ENCODE measurements at places on chromosomes 11 and 22.

DNA sequence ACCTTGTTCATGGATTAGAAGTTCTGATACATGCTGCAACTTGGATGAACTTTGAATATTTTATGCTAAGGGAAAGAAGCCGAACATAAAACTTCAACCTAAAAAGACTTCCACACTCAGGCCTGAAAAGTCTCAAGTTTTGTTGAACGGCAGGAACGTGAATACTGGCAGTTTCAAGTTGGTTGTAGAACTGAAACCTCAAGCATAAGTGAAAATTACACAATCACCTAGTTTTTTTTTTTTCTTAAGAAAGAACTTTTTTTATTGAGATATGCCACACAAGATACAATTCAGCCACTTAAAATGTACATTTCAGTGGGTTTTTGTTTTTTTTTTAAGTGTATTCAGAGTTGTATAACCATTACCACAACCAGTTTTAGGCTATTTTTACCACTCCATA is 50.8 kb upstream of the ADORA2A start:
- DNase-seq = peak; percentile 53

- DNase-seq = no peak
Measured at GRCh38 chr11:2551131-2551530, 106.3 kb downstream of the KCNQ1 start.

DNA sequence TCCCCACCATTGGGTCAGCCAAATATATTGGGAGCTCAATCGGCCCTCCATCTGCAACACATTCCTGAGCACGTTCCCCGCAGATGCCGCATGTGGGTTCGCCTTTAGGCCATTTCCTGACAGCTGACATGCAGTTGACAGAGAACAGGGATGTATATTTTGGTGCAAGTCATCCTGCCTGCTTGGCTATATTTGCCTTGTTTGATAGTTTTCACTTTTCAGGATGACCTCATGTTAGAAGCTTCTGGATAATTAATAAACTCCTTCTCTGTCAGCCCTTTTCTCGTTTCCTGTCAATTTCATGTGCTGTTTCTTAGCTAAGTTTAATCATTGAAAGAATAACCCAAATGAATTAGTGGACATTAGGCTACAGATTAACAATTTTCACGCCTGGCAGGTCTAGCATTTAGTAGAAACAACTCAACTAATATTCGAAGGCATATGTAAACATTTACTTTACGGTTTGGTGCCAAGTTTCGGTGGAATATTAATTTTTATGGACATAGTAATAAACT is 105.8 kb upstream of the SLC5A12 start:
- no peak for DNase-seq

DNA sequence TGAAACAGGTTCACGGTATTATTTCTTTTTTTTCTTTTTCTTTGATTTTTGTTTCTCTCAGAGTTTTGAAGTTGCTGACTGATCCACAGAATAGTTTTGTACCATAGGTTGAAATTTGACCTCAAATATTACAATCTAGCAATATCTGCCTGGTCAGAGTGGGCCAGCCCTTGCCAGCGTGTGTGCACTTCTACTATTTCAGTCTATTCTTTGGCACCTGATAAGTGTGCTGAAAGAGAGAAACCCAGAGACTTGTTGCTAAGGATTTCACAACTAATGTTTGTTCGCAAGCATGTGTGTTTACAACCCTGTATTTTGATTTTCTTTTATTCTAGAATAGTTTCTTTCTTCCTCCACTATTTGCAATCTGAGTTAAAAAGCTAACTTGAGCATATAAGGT is 1125.2 kb upstream of the CNTN5 start:
- no peak for DNase-seq

GRCh38 chr11:1005928-1006327 is 30.6 kb downstream of the MUC6 start:
- no peak for DNase-seq

- DNase-seq = no peak
Measured at GRCh38 chr22:17131686-17132085, 10.5 kb upstream of the TMEM121B start.

GRCh38 chr22:43343262-43343669 is at the start of gene SCUBE1:
Gene SCUBE1, minus strand, starts transcription at chr22:43343372. Its CDS starts 111 bp downstream, at chr22:43343261.
- peak; percentile 78 for DNase-seq

DNA sequence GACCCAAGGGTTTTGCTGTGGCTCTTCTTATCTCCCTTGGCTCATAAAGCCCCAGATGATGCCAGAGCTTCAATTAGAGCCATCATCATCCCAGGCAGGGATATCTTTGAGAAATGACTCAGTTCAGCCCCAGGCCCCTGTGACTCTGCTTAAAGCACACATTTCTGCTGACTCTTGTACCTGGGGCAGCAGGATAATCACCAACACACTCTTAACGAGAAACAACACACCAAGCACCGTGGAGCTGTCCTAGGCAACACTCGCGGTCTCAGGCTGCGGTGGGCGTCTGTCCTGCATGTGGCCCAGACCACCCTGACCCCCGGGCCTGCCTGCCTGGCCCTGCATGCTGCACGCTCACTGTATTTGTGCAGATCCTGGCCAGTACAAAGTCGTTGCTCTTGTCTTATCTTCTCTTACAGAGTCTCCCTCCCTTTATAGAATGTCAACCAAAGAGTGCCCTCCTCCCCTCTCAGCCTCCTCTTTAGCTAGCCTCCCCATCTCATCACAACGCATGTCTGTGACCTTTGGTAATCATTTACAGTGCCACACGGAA is 114.2 kb upstream of the PARVA start:
- DNase-seq = no peak

- peak; percentile 69 for DNase-seq
Measured at GRCh38 chr22:20013382-20013871, 3.2 kb downstream of the ARVCF start.

DNA sequence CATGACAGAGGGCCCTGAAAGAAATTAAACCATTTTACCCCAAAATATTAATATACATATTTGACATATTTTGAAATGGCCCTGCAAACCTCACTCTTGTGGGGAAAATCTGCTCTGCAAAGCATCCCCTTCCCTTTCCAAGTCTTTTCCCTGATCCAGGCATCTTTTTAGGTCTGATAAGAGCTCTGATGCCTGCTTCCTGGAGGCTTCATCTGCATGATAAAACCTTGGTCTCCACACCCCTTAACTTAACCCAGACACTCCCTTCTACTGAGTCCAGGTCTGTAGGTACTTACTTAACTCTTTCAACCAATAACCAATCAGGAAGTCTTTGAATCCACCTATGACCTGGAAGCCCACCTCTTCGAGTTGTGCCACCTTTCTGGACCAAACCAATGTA is 1.8 kb upstream of the LGALS12 start:
- DNase-seq = no peak

- peak; percentile 76 for DNase-seq
Measured at GRCh38 chr11:59158206-59159068, 13.5 kb upstream of the DTX4 start.

DNA sequence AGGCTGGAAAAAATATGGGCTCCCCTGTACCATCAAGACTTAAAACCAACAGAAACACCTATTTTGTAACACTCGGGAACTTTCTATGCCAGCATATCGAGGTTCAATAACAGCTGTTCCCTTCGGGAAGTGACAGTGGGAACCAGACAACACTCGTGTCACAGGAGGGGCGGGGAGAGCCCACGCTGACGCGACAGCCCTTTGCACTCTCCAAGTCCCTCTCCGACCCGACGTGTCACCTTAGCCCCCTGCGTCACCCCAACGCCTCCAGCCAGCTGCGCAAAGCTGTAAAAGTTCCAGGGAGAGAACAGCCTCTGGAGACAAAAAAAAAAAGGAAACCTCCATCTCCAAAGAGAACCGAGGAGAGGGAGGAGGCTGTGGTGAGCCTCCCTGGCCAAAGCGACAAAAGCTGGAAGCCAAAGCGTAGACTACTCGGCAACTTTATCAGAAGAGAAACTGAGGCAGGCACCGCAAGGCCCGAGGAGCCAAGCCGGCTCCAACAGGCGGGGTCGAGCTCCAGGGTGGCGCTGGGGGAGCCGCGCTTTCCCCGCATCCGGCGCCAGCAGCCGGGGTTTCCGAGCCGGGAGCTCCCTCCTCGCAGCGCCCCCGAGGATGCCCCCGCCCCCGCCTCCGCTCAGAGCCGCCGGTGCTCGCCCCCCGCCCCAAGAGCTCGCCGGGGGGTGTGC is 751 bp downstream of the ARFGAP3 start:
- peak; percentile 96 for DNase-seq

- no peak for DNase-seq
Measured at GRCh38 chr11:66595245-66595904, 2.4 kb downstream of the CCS start.

DNA sequence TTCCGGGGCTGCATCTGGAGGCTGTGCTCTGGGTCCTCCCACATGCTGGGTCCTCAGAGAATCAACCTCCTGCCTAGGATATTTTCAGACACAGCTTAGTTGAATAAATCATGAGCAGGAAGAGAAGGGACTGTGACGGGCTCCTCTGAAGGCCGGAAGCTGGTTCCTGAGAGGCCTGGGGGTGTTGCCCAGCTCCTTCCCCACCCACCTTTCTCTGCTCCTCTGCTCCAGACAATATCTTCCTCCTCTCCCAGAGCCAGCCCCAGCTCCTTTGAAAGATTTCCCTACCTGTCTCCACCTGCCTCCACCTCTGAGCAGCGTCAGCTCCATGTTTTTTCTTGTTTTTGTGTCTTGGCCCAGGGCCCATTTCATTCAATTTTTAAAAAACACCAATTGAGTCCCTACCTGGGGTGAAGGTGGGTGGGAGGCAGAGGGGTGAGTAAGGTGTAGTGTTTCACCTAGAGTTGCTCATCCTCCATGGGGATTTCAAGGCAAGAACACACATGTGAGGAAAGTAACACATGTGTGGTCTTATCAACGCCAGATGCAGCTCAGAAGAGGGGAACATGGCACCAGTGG is 24.8 kb upstream of the THY1 start:
- no peak for DNase-seq

DNA sequence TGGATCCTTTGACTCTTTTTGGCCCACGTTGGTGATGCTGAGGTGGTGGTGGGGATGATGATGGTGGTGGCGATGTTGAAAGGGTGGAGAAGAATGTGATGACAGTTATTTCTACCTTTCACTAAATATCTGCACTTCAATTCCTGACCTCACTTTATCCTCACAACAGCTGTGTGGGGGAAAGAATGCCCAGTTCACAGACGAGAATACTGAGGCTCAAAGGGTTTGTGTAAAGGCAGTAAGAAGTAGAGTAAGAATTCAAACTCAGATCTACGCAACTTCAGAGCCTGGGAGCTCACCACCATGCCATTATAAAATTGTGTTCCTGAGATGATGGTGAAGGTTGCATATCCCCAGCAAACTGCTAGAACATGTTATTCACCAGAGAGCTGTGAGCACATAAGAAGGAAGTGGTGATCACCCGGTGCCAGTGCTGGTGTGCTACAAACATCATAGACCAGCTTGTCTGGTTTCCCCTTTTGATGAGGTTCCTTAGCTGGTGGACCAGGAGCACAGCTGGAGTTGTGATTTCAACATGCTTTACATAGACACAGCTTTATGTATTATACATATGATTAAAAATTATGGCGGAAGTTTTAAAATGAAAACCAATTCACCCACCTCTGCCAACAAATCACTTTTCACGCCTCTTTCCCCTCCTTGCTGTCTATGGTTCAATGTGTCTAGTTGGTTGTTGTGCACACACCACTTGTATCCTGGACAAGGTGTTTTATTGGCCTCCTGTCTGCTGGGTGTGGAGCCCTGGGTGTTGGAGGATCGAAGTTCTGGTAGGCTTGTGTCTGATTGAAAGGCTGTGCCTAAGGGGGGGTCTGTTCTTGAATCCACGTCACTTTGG is 6.2 kb downstream of the ST14 start:
- DNase-seq = peak; percentile 87

DNA sequence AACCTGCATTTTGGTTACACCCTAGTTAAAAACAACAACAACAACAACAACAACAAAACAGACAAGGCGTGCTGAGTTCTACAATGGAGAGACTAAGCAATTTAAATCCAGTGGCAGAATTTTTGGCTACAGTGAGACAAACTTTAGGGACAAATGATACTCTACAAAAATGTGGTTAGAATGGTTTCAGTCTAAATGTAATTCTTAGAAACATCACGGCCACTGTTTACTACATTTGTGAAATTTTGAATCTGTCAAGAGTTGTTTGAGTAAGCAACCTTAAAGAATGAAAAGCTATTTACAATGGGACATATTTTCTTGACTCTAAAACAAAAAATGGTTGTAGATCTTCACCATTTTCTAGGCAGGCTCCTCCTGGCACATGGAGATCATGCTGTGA is 259.4 kb downstream of the SWAP70 start:
- DNase-seq = no peak

DNA sequence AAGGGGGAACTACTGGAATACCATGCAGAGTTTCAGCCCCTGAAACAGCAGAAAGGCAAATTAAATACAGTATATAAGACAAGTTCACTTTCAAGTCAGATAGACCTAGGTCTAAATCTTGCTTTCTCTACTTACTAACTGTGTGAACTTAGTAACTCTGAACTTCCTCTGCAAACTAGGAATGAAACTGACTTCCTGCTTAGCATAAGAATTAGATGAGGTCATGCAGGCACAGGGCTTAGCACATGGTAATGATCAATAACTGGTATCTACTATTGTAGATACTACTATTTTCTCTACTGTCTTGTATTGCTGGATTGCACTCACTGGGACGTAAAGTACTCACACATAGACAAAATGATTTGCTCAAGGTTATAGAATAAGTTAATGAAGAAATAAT is 51.5 kb upstream of the MTNR1B start:
- no peak for DNase-seq

- no peak for DNase-seq
Measured at GRCh38 chr11:83678831-83679584, 392.8 kb upstream of the CCDC90B start.

DNA sequence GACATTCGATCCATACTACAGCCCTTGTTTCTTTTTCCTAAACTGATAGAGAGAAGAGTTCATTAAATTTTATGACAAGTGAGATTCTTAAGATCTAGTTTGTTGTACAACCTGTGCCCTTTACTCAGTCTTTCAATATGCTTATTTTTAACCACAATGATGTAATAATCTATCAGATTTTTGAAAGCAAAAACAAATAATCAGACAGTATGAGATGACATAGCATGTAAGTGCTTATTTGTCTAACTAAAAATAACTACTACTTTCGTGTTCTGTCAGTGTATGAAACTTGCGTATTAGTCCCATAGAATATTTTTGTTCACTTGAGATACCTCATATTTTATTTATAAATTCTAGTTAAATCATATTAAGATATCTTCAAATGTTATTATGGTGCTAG is 33.2 kb downstream of the RAB39A start:
- DNase-seq = no peak

- DNase-seq = no peak
Measured at GRCh38 chr22:28015676-28016601, 96.9 kb upstream of the PITPNB start.

GRCh38 chr11:123046473-123047259 is 15.3 kb downstream of the HSPA8 start:
- no peak for DNase-seq
